ENCODE measurements at places on chromosomes 4 and X. TPM values are rescaled to one million over a fixed set of nuclear protein-coding genes. Genes with fewer than 3 reads are reported as not detected.

The SSX2 gene
- total RNA-seq = not detected

The SHROOM4 gene
- total RNA-seq = 2.6 TPM

The TMEM271 gene
- not detected for total RNA-seq

The GAGE2A gene
- total RNA-seq = not detected

The ARR3 gene
- not detected for total RNA-seq

GRCh38 chrX:42384956-42385355, 393.0 kb downstream of the PPP1R2C start:
- DNase-seq = no peak
- no peak overlapping the region for H3K27ac ChIP-seq
- H3K36me3 ChIP-seq = no peaks in the 10 kb centered on the region
- H3K4me3 ChIP-seq = no peak overlapping the region
- no peaks in the 10 kb centered on the region for H3K4me1 ChIP-seq

All from body of pancreas (tissue), 4 donors.